ENCODE measurements at places on chromosomes 11 and 22. TPM values are rescaled to one million over a fixed set of nuclear protein-coding genes. Genes with fewer than 3 reads are reported as not detected.

Gene CEND1
- total RNA-seq, result 2.2 TPM

Gene HBB
- not detected for total RNA-seq

Gene PDE3B
- 0.36 TPM for total RNA-seq

Gene FIBIN
- 7.8 TPM for total RNA-seq

Gene C11orf97
- total RNA-seq, result not detected

Gene FGF4
- total RNA-seq, result not detected

Gene SLC5A4
- not detected for total RNA-seq

Gene JAML
- not detected for total RNA-seq

Gene UBASH3B
- 6.0 TPM for total RNA-seq

Gene LMO2
- total RNA-seq, result 10.3 TPM

Gene TTC36
- not detected for total RNA-seq

Measured in cardiac atrium fibroblast (primary cell).